ENCODE measurements at places on chromosomes 16 and 17.

- DNase-seq, result no peak
These were observed 5.1 kb downstream of the PITPNA start for GRCh38 chr17:1557355-1558095.

- no peak for DNase-seq
These were observed 40.2 kb downstream of the GRB2 start for GRCh38 chr17:75365009-75365930.

- DNase-seq, result no peak
These were observed 39.0 kb downstream of the LYRM9 start for GRCh38 chr17:27854163-27854562.

DNA sequence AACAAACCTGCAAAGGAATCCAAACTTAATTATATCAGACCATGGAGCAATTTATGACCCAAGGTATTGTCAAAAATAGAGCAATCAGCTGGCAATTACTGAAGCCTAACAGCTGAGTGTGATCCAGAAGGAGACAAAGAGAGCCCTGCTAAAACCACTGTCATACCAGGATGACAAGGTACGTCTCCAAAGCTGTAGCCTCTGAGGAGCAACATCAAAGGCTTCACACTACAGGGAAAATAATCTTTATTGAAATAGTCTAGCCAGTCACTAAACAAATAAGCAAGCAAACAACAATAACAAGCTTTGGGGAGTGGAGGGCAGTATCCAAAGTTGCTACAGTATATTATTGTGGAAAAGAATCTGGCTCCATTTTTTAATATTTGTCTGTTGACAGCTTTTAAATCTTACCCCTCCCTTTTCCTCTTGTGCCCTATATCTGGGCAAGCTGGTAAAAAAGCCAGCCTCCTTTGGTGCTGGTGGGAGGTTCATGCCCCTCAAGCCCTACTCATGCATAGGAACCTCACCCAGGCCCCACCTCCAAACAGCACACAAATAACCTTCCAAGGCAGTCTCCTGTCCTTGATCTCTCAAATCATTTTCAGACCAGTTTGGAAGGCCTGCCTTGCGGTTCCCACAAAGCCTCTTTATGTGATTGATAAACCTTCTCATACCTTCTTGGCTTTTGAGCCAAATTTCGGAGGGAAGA is 73.7 kb downstream of the ITFG1 start:
- DNase-seq, result no peak
